ENCODE measurements at places on chromosomes 5 and 9.

DNA sequence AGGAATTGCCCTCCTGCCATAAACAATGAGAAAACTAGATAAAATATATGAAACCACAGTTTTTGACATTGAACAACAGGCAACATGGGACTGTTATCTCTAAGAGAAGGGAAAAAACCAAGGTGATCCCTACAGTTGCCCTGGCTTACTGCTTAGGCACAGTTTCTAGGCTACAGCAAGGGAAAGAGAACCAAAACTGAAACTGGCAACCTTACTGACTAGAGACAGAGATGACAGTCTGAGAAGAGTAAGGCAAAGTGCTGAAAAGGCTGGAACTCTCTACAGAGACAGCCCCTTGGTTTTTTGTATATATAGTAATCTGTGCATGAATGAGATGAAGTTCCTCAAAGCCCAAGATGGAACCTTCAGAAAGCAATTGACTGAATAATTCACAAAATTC, 36.2 kb upstream of the REEP2 start:
- no peak for DNase-seq

DNA sequence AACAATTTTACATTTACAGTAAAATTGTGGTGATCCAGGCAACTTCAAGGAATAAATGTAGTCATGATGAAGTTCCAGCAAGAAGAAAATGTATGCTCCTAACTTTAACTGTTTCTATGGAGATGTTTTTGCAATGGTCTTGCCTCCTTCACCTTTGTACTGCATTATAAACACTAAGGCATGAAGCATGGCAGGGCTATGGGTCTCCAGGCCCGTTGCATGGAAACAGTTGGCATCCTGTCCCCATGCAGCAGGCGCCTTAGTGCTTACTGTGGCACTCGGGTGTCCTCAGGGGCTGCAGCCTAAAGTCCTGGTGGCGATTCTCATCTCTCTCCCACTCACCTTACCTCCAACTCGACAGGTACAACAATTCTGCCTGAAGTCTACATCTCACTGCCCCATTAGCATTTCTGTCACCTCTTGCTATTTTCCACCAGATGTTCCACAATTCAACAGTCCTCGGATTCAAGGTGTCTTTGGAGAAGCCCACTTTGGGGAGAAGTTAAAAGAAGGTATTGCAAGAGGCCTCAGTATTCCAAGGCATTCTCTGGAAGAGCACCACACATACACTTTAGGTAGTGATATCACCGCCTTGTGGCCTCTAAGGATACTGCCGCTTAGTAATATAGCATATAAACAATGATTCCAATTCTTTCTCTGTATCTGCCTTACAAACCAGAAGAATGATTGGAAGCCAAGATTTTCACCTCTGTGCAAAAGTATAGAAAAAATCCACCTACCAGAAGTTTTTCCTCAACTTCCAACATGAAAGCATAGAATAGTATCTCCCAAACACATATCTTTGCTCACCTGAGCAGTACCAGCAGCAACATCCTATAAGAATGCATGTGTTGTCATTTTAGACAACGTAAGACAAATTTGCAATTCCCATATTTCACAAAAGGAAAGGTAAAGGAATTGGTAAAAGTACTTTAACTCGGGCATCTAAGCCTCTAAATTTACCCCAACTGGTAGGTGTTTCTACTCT, 5.1 kb downstream of the LIFR start:
- no peak for DNase-seq

GRCh38 chr9:104686081-104686480, 8.2 kb upstream of the OR13D1 start:
- no peak for DNase-seq

DNA sequence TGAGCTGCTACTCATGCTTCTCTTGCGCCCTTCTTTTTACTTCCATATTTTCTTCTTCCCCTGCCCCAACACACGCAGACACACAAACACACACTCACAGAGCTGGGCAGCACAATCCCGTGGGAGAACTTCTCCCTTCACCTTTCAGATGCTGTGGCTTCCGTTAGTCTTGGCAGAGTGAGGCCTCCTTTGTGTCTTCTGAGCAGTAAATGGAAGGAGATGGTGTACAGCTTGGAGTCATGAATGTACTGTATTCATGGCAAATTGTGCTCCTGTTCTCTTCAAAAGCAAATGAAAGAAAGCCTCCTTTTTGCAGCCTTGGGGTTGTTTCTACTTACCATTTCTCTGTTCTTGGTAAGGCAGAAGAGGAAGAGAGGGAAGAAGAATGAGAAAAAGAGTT, 456.6 kb upstream of the TLE4 start:
- DNase-seq: no peak

DNA sequence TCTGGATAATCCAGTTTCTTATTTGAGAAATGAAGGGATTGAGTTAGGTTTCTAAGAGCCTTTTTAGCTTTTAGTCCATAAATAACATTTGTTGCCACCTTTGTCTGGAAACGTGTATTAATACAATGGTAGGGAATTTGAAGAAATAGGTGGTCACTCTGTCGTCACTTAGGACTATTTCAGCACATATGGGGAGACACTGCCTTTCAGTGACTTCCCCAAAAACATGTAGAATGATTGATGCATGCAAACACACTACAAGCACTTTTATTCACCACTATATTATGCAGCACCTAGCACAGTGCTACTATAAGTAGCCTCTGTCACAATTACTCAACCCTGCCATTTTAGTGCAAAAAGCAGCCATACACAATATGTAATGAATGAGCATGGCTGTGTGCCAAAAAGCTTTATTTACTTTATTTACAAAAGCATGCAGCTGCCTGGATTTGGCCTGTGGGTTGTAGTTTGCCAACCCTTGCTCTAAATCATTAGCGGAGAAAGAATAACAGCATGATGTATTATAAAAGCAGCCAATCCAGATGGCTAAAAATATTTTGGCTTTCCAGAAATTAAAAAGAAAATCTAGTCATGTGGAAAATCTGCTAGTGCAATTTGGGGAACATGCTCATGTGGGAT, 154.2 kb upstream of the HMHB1 start:
- DNase-seq: no peak

GRCh38 chr5:60374409-60374808, 325.6 kb downstream of the DEPDC1B start:
- no peak for DNase-seq

GRCh38 chr9:126592461-126592860, 21.3 kb upstream of the LMX1B start:
- no peak for DNase-seq

DNA sequence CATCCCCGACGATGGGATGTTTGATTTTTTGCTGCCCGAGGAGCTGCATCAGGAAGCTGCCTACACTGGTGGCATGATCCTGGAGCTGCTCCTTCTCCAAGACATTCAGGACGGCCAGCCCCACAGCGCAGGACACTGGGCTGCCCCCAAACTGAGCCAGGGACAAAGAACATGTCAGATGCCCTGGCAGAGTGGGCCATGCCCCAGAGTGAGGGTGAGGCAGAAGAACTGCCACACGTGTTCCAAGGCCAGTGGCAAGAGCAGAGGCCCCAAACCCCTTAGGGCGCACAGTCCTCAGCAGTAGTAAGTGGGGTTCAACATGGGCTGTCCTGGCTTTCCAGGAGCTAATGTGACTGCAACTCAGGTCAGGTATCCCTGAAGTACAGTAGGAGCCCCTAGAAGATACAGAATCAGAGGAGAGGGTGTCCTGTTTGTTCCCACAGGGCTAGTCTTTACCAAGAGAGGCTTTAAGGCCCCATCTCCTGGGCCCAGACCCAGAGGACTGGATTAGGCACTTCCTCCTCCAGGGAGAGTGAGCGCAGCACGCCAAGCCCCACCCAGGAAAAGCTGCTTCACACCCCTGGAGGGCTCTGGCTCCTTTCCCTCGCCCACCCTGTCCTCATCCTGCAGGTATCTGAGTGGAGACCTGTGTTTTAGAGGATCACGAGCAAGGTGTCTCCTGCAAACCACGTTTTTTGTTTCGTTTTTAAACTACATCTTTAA, 11.1 kb downstream of the HNRNPAB start:
- DNase-seq: no peak
